ENCODE measurements at places on chromosomes 3 and 15.

DNA sequence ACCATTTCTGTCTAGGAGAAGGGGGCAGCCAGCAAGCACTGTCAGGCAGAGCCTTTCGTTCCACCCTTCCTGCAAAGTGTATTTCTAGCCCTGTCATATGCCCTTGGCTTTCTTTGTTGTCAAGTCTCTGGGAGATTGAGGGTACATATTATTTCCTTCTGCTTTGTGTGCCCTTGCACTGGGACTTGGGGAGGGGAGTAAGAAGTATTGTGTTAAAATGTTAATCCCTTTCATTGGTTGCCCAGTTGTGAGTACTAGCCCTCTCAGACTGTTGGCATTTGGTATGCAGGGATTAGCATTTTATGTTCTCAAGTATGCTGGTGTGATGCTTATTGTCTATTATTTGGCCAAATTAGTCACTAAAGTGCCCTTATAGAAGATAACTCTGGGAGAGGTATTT is 63.9 kb downstream of the RBM6 start:
- no peak for ATAC-seq

- no peak for ATAC-seq
These were observed 299.6 kb downstream of the THSD4 start for GRCh38 chr15:71414853-71415252.

GRCh38 chr3:2452249-2452648 is 353.6 kb downstream of the CNTN4 start:
- ATAC-seq = no peak

DNA sequence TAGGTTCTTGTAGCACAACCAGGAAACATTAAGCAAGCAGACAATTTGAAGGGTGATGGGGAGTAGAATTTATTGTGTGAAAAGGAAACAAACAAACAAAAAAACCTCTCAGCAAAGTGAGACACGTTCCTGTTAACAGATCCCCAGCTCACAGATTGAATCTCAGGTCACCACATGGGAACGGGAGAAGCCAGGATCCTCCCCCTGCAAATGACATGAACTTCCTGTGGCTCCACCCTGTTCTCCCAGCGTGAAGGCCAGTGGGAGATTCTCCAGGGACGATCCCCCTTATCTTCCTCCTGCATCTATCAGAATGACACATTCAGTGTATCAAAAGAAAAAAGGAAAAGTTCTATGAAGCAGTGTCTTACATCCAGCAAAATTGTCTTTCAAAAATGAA is 1488.1 kb downstream of the OTOL1 start:
- ATAC-seq = no peak

- ATAC-seq = no peak
These were observed 5.3 kb downstream of the TNFSF10 start for GRCh38 chr3:172517859-172518466.

GRCh38 chr3:129934234-129935123 is 40.0 kb upstream of the TRH start:
- ATAC-seq = peak; percentile 82

- ATAC-seq = no peak
These were observed 244.2 kb downstream of the ZMAT3 start for GRCh38 chr3:178827285-178827856.

DNA sequence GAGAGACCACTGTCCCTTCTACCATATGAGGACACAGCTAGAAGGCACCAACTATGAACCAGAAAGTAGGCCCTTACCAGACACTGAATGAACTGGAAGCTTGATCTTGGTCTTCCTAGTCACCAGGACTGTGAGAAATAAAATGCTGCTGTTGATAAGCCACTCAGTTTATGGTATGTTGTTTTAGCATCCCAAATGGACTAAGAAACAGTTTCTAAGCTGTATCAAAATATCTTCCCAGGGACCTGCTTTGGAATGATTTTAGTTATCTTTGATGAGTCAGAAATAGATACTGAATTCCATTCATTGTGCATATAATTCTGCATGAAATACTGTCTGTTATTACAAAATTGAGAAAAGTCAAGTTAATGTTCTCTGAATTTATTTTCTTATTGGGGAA is 18.6 kb downstream of the WDR76 start:
- no peak for ATAC-seq

- ATAC-seq = peak; percentile 86
These were observed 81.6 kb upstream of the CHMP2B start for GRCh38 chr3:87145553-87145952.

DNA sequence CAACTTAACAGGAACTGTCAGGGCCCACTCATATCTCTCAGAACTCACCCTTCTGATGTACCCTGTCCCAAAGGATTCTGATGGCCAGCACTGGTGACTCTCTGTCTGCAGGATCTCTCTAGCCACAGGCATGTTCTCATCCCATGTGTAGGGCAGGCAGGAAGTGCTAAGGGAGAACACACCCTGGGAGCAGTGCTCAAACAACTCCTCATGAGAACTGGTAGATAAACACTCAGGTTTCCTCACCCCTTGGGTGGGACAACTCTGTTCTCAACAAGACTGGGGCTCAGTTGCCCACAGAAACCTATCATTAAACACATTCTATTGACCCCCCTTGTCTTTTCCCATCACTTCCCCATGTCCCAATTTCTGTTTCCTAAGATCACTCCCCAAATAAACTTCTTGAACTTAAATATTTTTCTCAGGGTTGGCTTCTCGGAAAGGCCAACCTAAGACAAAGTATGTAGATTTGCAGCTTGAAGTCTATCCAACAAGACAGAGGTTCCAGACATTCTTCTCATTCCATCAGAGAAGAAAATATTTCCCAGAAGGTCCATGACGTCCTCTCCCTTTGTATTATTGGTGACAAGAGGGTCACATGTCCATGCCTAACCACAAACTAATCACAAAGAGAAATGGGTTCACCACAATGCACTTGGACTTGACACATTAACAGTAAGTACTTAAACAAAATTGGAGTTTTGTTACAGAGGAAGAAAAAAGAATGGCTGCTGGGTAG is 276.6 kb upstream of the GADL1 start:
- peak; percentile 69 for ATAC-seq

- no peak for ATAC-seq
These were observed 5.4 kb downstream of the CRYGS start for GRCh38 chr3:186538779-186539178.

- ATAC-seq = no peak
These were observed 81.4 kb upstream of the CHD2 start for GRCh38 chr15:92818651-92819277.

DNA sequence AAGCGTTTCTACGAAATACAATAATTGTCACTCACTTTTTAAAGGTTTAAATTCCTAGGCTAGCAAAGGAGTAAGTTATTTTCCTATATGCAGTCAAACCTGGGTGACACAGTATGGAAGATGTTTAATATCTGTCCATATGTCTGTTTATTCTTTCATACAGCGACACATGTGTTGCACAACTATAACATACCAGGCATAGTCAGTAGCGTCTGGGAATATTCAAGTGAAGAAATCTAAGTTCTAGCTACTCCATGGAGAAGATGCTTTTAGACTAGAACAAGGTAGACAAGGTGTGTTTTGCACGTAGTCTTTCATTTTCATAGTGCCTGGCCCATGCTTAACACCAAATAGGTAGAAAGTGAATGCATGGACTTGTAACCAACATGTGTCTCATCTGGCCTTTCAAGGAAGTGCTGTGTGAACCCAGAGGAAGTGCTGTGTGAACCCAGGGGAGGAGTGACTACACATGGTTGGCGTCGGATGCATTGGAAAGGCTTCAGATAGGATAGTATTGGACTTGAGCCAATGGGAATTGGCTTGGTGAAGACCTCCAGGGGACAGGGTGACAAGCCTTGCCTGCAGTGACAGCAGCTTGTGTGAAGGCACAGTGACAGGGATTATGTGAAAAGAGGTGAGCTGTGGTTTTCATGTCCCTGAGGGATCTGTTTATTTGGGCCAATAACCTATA is 267.0 kb downstream of the PTPRG start:
- ATAC-seq = no peak

DNA sequence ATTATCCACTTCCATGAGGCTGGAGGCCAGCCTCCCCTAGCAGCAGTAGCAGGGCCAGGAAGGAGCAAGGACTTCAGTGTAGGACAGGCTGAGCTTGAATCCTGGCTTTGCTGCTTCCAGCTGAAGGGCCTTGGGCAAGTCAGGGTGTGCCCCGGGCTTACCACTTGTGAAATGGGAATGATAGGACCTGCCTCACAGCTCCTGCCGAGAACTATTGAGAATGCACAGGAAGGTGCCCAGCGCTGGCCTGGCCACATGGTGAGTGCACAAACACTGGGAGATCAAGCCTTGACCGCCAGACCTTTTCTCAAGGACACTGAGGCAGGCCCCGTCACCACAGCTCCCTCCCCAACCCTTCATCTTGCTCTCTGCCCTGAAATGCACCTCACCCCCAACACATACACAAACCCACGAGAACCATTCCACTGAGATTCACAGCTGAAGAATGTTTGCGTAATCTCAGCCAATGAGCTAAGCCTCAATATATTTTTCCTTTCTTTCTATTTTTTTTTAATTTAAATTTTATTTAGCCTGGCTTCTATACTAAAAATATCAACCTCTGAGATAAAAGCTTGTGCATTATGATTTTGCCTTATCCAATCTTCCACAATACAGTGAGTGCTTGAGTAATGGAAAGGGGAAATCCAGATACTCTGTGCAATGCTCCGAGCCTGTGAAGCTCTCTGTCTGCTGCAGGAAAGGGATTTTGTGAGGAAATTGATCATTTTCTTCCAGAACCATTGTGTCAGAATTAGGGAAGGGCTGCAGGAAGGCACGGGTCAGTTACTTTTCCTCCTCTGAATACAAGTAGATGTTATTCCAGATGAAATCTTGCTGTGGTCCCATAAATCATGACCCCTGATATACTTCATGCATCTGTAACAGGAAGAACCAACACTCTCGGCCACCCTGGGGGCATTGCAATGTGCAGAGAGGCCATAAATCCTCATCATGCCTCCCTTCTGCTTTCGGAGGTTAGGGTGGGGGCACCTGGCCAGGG is 193.9 kb downstream of the TLE3 start:
- ATAC-seq = no peak

- no peak for ATAC-seq
These were observed 154.2 kb downstream of the TIGIT start for GRCh38 chr3:114447950-114448479.

DNA sequence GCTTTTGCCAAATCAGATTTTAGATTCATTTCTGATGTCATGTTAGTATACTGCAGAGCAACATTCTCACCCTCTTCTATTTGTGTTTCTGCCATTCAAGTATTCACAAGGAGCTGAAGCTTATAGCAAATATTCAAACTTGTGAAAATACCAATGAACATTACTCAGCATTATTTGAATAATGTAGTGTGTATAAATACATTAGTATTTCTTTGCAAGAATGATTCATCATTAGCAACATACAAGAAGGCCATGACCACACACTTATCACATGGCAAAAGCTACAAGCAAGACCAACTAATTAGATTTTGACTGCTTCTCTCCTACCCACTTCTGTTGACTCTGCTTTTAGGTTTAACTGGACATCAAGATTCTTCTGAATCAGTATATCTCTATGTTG is 124.9 kb downstream of the IGSF11 start:
- no peak for ATAC-seq

DNA sequence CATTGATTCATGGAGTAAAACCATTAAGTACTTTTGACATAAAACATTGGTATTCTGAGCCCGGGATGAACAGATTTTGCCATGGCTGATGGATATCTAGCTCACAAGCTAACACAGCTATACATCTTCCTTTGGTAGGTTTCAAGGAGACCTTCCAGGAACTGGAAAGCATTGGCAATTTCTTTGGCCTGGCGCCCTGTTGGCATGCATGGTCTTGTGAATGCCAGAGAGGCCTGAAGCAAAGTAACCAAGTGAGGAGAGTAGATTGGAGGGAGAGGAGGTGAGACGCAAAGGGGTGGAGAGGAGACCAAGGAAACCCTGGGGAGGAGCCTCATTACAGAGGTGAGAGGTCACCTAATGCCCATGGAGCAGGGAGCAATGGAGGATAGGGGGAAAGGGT is 67.2 kb downstream of the SQOR start:
- ATAC-seq = no peak

DNA sequence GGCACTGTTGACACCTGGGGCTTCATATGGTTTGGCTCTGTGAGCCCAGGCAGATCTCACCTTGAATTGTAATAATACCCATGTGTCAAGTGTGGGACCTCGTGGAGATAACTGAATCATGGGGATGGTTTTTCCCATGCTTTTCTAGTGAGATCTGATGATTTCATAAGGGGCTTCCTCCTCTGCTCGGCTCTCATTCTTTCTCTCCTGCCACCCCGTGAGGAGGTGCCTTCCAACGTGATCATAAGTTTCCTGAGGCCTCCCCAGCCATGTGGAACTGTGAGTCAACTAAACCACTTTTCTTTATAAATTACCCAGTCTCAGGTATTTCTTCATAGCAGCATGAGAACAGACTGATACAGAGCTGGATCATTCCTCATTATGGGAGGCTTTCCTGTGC is 655.9 kb upstream of the ADAMTS9 start:
- ATAC-seq = no peak

DNA sequence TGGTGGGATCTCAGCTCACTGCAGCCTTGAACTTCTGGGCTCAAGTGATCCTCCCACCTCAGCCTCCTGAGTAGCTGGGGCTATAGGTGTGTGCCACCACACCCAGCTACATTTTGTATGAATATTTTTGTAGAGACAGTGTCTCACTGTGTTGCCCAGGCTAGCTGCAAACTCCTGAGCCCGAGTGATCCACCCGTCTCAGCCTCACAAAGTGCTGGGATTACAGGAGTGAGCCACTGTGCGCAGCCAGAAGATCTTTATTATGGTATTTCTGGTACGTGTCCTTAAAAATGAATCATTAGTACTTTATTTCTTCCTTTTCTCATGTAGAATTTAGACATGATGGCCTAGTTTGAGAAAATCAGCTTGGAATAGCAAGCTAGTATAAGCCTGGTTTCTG is 153.3 kb downstream of the BCHE start:
- peak; percentile 81 for ATAC-seq

DNA sequence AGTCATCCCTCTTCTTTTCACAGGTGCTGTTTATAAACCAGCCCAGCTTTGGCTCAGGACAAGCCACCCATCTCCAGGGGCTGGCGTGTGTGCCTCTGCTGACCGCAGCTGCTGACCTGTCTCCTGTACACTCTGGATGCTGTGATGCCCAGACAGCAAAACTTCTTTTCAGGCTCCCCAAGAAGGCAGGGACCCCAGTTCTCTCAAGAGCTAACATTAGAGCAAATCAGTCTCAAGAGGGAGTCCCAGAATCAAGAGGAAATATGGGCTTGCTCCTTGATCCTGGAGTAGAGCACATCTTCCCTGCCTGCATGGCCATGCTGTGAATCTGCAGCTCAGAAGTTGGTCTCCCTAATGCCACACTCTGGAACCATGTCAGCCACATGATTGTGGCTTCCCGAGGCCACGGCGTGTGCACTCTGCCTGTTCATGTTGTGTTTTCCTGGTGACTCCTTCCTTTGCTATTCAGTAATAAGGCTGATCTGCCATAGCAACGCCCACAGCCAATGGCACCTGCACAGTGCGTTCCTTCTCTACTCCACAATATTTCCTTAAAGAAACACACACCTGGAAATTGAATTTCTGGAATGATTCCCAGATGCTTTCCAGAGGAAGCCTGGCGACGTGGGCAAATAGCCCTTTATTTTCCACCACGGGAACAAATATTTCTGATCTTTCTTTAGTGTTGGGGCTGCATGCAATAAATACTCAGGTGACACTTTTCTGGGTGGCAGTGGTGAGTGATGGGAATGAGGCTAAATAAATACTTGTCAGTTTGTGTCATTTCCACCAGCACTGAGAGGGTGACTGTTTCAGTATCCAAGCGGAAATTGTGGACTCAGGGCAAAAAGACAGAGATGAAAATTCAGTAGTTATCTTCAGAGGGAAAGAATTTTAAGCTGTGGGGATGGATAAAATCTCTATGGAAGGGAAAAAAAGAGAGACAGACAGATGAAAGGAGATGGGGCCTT is 21.9 kb upstream of the THSD4 start:
- ATAC-seq = peak; percentile 91

- no peak for ATAC-seq
These were observed 88.0 kb downstream of the HMG20A start for GRCh38 chr15:77508541-77509243.
